NCI-H526 treated with DMSO at 0.1 percent for 48 hours (cell line): ENCODE measurements at places on chromosomes 3 and 15.

GRCh38 chr15:32698773-32699390, 18.9 kb upstream of the GREM1 start:
- DNase-seq = no peak

DNA sequence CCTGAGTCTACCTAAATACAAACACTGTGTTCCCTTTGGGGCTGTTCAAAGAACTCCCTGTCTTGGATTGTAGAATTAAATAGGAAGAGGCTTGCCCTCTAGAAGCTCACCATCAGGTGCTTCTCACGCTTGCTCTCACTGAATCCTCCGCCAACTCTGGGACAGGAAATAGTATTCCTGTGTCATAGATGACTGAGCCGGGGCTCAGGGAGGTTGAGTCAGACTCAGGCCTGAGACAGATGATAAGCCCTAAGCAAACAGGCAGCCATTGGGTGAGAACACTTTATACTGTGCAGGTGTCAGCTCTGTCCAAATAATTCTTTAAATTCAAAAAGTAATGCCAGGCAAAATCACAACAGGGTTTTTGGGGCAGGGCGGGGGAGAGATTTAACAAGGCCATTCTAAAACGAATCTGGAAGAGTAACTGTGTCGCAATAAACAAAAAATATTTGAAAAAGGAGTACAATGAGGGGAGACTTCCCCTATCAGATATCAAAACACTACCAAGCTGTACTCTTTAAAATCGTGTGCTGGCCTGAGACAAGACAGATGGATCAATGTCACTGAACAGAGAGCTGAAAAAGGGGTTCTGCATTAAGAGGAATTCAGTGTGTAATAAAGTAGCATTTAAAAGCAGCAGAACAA, 59.0 kb downstream of the EPHB3 start:
- DNase-seq = no peak

- DNase-seq = no peak
These were observed 35.1 kb upstream of the CSPG5 start for GRCh38 chr3:47613722-47614121.

DNA sequence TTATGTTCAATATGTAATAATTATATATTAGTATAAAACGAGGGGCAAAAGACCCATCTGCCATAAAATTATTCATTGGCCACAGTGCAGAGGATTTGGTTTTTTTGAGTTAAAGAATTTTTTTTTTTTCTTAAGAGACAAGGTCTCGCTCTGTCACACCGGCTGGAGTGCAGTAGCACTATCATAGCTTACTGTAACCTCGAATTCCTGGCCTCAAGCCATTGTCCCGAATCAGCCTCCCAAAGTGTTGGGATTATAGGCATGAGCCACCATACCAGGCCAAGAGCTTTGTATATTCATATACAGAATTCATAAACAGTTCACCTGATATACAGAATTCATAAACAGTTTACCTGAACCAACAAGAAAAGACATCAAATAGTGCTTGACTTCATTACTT, 20.2 kb upstream of the LRRFIP2 start:
- DNase-seq = no peak

- peak; percentile 30 for DNase-seq
These were observed 556 bp downstream of the ANKRD63 start for GRCh38 chr15:40282147-40282868.

- no peak for DNase-seq
These were observed 115.7 kb downstream of the SNRPN start for GRCh38 chr15:25070353-25070963.

- no peak for DNase-seq
These were observed 35.5 kb downstream of the B3GALNT1 start for GRCh38 chr3:161069511-161070251.

DNA sequence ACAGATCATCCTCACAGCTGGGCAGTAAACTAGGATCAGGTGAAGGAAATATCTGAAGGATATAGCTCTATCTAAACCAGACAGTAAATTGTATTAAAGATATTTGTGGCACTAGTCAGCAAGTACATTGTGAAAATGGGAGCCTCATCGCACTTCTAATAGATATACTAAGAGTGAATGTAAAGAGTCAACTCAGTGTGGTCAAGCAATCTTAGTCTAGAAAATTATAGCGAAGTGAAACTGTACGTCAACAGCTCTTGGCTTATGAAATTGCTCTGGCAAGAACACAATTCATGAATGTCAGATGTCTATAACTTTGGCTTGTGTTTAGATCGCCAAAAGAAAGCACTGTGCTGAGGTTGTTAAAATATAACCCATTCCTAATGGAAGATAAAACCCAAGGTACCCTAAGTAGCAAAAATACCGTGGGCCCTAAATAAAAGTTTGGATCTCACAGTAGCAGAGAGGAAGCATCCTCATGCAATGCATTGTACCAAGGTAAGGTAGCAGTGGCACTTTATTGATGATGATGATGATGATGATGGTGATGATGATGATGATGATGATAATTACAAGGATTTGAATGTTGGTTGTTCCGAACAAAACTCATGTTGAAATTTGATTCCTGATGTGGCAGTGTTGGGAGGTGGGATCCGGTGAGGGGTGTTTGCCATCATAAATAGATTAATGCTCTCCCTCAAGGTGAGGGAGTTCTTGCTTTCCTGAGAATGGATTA, 228.5 kb downstream of the UNC13C start:
- no peak for DNase-seq

GRCh38 chr15:46059921-46060594, 425.2 kb downstream of the SQOR start:
- DNase-seq = no peak

GRCh38 chr3:138945709-138946662, 951 bp downstream of the FOXL2 start:
- peak; percentile 14 for DNase-seq

DNA sequence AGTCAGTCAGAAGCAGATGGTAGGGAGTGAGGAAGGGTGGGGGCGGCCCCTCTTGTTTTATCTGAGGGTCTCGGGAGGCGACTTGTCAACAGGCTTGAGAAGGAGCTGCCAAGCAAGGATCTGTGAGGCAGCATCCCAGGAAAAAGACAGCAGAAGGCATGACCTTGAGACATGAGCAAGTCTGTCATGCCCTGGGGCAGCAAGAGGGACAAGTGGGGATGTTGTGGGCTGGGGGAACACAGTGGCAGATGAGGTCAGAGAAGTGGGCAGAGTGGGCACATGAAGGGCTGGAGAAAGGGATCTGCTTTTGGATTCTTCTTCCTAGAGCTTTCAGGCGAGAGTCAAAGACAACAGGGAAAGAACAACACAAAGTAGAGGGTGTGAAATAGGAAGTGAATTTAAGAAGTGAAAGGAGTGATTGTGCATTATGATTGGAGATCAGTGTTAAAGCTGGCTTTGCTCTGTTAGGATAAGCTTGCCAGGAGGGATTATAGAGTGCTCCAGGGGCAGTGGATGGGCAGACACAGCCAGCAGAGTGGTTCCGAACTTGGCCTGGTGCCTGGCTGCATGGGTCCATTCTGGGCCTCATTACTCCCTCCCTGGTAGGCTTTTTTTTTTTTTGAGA, 73.3 kb downstream of the USP13 start:
- no peak for DNase-seq

GRCh38 chr3:50599716-50600118, 11.9 kb downstream of the CISH start:
- DNase-seq = no peak

- DNase-seq = no peak
These were observed 10.7 kb downstream of the BMF start for GRCh38 chr15:40097968-40098476.

- DNase-seq = no peak
These were observed 15.0 kb downstream of the MAPKBP1 start for GRCh38 chr15:41789236-41789635.

GRCh38 chr3:105466072-105466471, 99.4 kb downstream of the ALCAM start:
- no peak for DNase-seq

- no peak for DNase-seq
These were observed 19.7 kb upstream of the LMOD3 start for GRCh38 chr3:69142090-69142489.

GRCh38 chr3:53155760-53156159, 5.2 kb upstream of the PRKCD start:
- DNase-seq = no peak

DNA sequence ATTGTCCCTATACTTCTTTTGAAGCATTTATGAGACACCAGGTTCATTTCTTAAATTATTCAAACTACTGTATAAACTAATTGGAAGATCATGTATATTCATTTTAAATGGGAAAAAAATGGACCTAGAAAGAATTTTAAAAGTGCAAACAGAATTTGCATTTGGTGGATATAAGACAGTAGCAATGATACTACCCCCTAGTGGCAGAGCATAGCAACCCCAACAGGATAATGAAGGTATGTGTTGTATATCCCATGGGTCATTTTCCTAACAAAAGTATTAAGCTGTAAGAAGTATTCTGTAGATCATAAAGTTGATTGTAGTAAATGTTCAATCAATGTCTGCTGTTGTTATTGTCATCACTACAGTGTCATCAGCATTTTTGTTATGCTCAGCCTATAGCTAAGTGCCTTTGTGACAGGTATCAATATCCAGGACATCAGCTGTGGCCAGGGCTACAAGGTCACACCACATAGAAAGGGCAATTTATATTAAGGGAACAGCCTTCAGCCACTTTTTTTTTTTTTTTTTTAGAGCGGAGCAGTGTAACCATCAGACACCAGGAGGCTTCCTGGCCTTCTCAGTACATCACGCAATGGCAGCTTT, 175.8 kb downstream of the FOXB1 start:
- peak; percentile 9 for DNase-seq
